ENCODE measurements at places on chromosomes 4 and X.

DNA sequence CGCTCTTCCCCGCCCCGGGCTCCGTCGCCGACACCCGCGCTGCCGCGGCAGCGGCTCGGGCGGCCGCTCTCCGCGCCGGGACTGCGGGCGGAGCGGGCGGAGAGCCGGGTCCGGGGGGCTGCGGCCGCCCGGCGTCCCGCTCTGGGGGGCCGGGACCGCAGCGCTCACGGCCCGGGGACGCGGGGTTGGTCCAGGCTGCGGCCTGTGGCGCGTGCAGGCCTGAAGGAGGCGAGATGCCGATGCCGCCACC lies 492 bp downstream of the GALNT7 start:
- DNase-seq, result no peak

DNA sequence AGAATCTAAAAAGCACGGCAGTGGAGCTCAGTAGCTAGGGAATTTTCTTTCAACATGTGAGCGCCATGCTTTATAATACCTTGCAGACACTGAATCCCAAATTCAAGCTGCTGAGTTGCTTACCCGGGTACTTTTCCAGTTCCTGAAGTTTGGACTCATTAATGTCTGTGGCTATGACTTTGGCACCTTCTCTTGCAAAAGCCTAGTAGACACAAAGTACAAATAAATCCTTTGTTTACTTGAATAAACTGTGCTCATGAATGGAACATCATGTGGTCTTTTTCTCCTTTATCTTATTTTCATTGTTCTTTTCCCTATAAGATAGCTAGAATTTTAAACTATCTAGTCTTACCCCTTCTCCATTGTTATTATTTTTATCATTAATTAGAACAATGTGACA lies 4.6 kb downstream of the BDH2 start:
- DNase-seq, result no peak

DNA sequence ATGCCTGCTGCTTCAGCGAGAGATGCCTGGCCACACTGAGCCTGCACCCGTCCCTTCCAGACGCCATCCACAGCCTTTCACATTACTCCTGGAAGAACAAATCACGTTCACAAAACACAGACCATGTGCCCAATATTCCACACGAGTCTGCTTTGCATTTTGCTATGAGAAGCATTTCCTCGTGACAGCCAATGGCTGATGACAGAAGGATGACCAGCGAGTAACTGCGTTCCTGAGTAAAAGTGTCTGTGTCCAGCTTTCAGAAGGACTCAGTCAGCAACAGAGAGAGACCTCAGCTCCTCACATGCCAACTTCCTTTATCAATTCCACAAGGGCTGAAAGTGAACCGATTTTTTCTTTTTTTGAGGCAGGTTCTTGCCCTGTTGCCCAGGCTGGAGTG lies 19.5 kb downstream of the NAT8L start:
- no peak for DNase-seq

- no peak for DNase-seq
Measured at GRCh38 chr4:54879576-54879975, 221.8 kb downstream of the KIT start.

DNA sequence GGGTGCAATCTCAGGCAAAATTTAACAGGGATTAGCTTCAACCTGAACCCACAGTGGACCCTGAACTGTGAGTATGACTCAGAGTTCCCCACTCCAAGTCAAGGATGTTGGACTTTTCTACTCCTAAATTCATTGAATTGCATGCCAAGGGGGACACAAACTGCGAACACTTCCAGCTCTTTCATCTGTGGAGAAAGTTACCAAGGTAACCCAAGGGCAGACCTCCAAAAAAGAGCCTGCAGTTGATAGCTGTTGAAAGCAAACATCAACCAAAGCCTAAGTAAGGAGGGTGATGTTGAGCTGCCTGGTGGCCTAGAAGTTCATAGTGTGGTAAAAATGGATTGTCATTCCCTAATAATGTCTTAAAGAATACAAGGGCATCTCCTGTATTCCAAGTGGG lies 1242.9 kb downstream of the C4orf33 start:
- DNase-seq, result no peak

GRCh38 chrX:10039821-10040793 lies 72.9 kb downstream of the CLDN34 start:
- no peak for DNase-seq

- no peak for DNase-seq
Measured at GRCh38 chrX:6813836-6814370, 279.0 kb upstream of the VCX3A start.

GRCh38 chrX:69116077-69116476 lies 49.2 kb downstream of the PJA1 start:
- DNase-seq, result no peak

GRCh38 chrX:123909523-123909922 lies 49.7 kb downstream of the XIAP start:
- DNase-seq, result no peak

- DNase-seq, result peak; percentile 50
Measured at GRCh38 chr4:153151535-153152455, 52.4 kb upstream of the TRIM2 start.

- no peak for DNase-seq
Measured at GRCh38 chr4:137740141-137740540, 207.8 kb upstream of the PCDH18 start.

GRCh38 chr4:27366104-27366823 lies 505.6 kb downstream of the STIM2 start:
- no peak for DNase-seq

DNA sequence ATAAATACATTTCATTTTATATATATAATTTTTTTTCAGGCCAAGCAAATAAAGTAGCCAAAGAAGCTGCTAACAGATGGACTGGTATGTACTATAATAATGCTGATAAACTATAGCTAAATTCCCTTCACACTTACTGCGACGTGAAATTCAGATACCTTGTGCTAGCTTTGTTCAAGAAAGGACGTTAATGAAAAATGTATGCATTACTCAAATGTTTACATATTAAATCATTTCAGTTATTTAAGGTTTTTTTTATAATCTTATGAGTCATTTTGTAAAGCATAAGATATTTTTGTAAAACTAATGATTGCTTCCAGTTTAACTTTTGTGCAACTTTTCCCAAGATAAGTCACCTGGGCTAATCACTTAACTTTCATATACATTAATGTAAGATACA lies 57.2 kb upstream of the TMEM131L start:
- DNase-seq, result no peak

DNA sequence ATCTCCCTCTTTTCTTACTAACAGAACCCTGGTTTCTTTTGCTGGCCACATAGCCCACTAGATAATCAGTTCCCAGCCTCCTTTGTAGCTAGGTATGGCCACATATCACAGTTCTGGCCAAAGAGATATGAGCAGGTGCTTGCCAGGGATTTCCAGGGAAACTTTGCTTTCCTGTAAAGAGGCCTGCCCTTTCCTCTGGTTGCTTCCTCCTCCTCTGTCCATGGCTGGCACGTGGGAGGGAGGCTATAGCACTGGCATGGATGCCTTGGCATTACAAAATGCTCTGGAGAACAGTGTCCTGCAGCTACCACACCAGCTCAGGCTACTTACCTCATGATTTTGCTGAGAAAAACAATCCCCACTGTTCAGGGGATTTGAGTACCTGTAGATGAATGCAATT lies 27.5 kb downstream of the RAB33B start:
- DNase-seq, result no peak

DNA sequence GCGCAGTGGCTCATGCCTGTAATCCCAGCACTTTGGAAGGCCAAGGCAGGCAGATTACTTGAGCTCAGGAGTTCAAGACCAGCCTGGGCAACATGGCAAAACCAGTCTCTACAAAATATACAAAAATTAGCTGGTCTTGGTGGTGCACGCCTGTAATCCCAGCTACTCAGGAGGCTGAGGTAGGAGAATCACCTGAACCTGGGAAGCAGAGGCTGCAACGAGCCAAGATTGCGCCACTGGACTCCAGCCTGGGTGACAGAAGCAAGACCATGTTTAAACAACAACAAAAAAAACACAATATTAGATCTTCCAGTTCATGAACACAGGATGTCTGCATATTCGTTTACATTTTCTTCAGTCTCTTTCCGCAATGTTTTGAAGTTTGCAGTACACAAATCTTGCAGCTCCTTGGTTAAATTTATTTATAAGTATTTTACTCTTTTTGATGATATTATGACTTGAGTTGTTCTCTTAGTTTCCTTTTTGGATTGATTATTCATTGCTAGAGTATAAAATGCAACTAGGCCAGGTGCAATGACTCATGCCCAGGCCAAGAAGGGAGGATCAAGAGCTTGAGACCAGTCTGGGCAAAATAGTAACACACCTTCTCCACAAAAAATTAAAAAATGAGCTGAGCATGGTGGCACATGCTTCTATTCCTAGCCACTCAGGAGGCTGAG lies 30.4 kb upstream of the ABCG2 start:
- DNase-seq, result no peak

DNA sequence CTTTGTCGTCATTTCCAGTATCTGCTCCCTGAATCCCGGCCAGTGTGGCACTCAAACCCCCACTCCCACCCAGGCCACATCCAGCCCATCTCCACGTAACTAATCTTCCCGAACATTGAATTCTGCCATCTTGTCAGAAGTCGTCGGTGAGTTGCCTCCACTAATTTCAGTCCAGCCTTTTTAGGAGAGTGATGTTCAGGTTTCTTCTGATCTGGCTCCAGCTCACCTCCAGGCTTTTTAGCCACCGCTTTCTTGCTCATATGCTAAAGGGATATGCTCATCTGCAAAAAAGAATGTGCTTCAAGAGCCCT lies 1.3 kb downstream of the TMEM165 start:
- DNase-seq, result peak; percentile 48

- no peak for DNase-seq
Measured at GRCh38 chrX:130771648-130772047, 131.4 kb downstream of the ENOX2 start.

DNA sequence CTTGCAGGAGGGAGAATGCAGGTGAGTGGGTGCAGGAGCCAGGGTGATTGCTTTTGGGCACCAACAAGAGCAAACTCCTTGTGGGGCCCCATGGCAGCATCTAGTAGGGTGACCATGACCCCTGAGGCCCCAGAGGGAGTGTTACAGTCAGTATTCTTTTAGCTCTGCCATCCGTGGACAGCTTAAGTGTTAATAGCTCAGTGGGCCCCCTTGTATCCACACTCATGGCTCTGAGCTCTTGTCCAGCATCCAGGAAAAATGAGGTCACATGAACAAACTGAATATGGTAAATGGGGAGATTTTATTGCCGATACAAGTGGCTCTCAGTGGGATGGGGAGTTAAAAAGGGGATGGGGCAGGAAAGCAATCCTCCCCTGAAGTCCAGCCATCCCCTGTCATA lies 27.3 kb upstream of the LRCH2 start:
- DNase-seq, result no peak

DNA sequence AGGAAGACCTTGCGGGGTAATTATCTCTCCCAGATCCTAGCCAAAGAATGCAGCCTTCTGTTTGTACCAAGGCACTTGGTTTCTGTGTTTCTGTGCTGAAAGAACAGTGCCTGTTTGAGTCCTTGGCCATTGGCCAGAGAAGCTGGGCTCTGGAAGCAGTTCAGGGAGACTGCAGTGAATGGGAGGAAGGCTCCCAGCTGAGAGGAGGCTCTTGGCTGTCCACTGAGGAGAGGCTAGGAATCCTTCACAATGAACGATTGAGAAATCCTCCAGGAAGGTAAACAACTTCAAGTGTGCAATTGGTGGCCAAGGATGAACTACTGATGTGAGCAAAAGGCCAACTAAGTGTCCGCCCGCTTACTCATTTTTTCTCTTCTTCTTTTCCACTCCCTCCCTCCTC lies 61.3 kb downstream of the HS3ST1 start:
- DNase-seq, result no peak

GRCh38 chrX:73400136-73400748 lies 46.6 kb upstream of the CDX4 start:
- no peak for DNase-seq

GRCh38 chrX:124344246-124344645 lies 2.1 kb upstream of the SH2D1A start:
- DNase-seq, result no peak

DNA sequence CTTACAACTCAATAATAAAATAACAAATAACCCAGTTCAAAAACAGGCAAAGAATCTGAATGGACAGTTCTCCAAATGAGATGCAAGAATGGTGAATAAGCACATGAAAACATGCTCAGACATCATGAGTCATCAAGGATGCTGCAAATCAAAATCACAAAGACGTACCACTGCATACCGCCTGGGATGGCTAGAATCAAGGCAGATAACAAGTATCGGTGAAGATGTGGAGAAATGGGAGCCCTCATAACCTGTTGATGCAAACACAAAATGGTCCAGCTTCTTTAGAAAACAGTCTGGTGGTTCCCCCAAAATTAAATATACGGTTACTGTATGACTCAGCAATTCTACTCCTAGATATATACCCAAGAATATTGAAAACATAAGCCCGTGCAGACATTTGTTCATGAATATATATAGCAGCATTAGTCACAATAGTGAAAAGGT lies 32.5 kb downstream of the AKAP4 start:
- no peak for DNase-seq

DNA sequence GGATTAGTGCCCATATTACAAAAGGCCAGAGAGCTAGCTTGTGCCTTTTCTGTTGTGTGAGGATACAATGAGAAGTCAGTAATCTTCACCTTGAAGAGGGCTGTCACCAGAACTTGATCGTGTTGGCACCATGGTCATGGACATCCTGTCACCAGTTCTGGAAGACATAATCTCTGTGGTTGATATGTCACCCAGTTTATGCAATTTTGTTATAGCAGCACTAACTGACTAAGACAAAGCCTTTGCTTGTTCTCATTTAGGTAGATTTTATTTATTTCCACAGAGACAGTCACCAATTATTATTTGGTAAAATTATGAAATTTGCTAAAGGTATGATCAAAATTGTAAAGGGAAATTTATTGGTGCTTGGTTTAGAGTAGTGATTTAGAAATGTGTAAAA lies 308.8 kb upstream of the CPXCR1 start:
- DNase-seq, result no peak

DNA sequence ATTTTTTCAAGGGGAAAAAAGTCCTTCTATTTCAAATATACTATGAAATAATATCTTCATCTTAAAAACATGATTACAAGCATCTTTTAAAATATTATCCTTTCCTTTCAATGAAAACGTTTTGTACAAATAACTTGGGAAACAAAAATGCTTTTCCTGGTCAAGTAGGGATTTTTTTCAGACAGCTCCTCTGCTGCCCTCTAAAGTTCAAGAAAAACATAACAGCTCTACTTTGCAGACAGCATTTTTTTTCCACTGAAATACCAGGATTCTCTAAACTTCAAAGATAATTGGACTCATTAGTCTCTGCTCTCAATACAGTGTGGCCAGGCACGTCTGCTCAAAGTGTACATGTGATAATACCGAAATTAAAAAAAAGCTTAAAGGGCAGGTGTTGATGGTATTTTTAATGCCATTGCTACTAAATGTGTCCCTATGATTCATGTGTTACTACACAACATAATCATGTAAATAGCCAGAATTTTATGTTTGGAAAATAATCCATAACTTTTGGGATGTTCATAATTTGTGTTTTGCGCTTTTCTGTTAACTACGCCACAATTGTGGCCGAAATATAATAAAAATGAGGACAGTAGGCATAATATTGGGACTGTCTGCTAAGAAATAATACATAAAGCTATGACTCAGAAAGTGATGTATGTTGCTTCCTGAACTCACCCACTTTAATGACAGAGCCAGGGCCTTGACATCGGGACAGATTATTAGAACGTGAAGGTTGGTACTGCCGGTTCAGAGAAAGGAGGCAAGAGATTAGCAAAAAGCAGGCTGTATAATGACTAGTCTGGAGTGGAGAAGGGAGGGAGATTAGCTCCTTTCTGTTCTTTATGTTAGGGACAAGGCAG lies 478.9 kb downstream of the KCNIP4 start:
- DNase-seq, result peak; percentile 43

GRCh38 chr4:137664046-137664387 lies 131.7 kb upstream of the PCDH18 start:
- no peak for DNase-seq

- DNase-seq, result no peak
Measured at GRCh38 chrX:49656533-49656932, 39.3 kb downstream of the PAGE1 start.

Measured in Kasumi-1 (cell line).